ENCODE measurements at places on chromosomes 2 and 18. TPM values are rescaled to one million over a fixed set of nuclear protein-coding genes. Genes with fewer than 3 reads are reported as not detected.

The AMER3 gene
- not detected for total RNA-seq

The RFX8 gene
- not detected for total RNA-seq

The SIX3 gene
- total RNA-seq: 0.11 TPM

The PSMD1 gene
- 55.2 TPM for total RNA-seq

The ANKRD62 gene
- not detected for total RNA-seq

The DPP4 gene
- 2.2 TPM for total RNA-seq

The SERPINB13 gene
- total RNA-seq: not detected
